ENCODE measurements at places on chromosomes 3 and 15.
A peak's percentile ranks its signal among the peaks of the same experiment; 100 is the strongest.

GRCh38 chr15:35305031-35305550 lies 220.0 kb upstream of the NANOGP8 start:
- no peak overlapping the region for H3K4me3 ChIP-seq

- peak within 1 kb of the TSS; percentile 23 for H3K27ac ChIP-seq
- no peaks in the 10 kb centered on the region for H3K27me3 ChIP-seq
- H3K4me1 ChIP-seq = peaks cover 5% of the 10 kb centered on the region
- H3K36me3 ChIP-seq = no peaks in the 10 kb centered on the region
- peak; percentile 94 for DNase-seq
- H3K4me3 ChIP-seq = peak within 1 kb of the TSS; percentile 77
These were observed at the start of gene CAND2 for GRCh38 chr3:12796171-12797123. CAND2 (plus strand) TSS chr3:12796680; CDS start chr3:12796721, 41 bp downstream.

DNA sequence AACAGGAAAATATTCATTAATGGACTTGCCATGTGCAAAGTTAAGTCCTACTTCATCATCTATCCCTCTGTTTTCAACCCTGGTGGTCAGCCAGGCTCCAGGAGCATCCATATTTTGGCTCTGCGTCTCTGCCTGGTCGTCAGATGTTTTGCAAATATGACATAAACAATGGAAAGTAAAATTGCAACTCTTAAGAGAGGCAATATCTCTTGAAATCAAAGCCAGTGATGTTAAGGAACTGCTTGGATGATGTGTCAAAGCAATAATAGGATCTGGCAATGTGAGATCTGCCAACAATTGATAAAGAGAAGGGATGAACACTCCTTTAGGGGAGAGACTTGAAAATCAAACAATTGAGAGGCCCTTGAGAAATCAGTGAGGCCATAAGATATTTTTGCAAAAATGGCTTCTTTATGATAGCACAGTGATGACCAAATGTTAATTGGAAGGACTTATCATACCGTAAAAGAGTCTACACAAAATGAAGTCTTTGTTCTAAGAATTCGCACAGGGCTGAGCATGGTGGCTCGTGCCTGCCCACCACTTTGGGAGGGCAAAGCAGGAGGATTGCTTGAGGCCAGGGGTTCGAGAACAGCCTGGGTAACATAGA lies 6.5 kb downstream of the ABHD6 start:
- no peaks in the 10 kb centered on the region for H3K4me1 ChIP-seq
- no peaks in the 10 kb centered on the region for H3K36me3 ChIP-seq
- DNase-seq = no peak
- H3K4me3 ChIP-seq = no peak overlapping the region
- no peaks in the 10 kb centered on the region for H3K27me3 ChIP-seq

DNA sequence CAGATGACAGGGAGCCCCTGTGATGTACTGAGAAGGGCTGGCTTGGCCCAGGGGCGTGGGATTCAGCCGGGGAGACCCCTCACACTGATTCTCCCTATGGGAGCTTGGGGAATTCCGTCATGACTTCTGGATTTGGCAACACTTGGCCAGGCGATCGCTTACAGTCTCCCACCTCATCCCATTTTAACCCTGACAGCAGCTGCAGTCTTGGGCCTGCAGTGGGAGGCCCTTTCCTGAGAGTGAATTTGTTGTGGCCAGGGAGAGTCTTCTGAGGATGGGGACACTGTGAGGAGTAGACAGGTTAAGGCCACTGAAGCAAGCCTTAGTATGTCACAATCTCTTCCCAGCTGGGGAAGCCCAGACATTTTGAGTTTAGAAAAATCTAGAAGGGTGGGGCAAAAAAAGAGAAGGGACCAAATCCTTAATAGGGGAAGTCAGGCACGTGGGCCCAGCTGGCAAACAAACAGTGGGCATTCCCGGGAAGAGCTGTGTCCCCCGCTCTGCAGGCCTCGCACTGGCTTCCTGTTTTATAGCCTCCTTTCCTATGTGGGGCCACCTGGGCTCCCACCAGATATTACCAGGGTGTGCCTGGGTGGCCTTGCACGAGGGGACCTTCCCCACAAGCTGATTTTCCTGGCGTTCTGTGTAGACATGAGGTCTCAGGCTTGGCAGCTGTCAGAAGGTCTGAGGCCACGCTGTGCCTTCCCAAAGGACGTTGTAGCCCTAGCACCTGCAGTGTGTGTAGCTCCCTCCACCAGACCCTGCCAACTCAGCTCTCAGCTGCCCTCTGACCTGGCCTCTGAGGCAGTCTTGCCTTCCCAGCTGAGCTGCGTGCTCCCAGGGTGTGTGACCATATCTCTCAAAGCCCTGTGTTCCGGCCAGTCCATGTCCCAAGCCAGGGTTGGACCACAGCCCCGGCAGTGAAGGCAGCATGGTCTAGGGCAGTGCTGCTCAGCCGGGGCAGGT lies 64.5 kb downstream of the FEM1B start:
- no peak for DNase-seq
- H3K27me3 ChIP-seq = no peaks in the 10 kb centered on the region
- H3K4me1 ChIP-seq = peaks cover 18% of the 10 kb centered on the region
- H3K27ac ChIP-seq = no peak overlapping the region
- H3K4me3 ChIP-seq = no peak overlapping the region

DNA sequence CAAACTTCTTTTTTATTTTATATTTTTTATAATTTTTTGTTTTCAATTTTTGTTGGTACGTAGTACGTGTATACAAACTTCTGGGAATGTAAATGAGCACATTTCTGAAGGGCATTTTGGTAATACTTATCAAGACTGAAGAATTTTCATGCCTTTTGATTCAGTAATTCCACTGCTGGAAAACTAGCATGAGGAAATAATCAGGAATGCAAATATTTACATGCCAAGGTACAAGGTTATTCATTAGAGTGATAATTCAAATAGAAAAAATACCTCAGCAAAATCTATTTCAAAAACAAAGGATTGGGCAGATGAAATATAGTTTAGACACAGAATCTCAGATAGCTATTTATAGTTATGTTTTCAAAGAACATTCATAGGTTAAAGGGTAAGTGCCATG lies 128.7 kb downstream of the DMXL2 start:
- no peak overlapping the region for H3K27ac ChIP-seq
- peaks cover 4% of the 10 kb centered on the region for H3K4me1 ChIP-seq
- no peak overlapping the region for H3K4me3 ChIP-seq
- H3K27me3 ChIP-seq = no peaks in the 10 kb centered on the region
- no peaks in the 10 kb centered on the region for H3K36me3 ChIP-seq

- peaks cover 2% of the 10 kb centered on the region for H3K27me3 ChIP-seq
- H3K4me3 ChIP-seq = no peak overlapping the region
- H3K27ac ChIP-seq = no peak overlapping the region
These were observed 32.4 kb upstream of the PIK3R4 start for GRCh38 chr3:130779031-130779430.

- no peaks in the 10 kb centered on the region for H3K27me3 ChIP-seq
- DNase-seq = no peak
- no peak overlapping the region for H3K4me3 ChIP-seq
- no peaks in the 10 kb centered on the region for H3K4me1 ChIP-seq
- H3K36me3 ChIP-seq = no peaks in the 10 kb centered on the region
- H3K27ac ChIP-seq = no peak overlapping the region
These were observed 392.1 kb downstream of the NLGN1 start for GRCh38 chr3:173789530-173790162.

DNA sequence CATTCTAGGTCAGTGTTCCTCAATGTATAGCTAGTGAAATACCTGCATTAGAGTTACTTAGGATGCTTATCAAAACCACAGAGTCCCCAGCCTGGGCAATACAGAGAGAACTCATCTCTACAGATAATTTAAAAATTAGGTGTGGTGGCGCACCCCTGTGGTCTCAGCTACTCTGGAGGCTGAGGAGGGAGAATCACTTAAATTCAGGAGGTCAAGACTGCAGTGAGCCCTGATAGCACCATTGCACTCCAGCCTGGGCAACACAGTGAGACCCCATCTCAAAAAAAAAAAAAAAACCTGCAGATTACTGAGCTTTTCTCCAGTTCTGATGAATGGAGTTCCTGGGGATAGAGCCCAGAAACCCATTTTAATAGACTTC lies 10.1 kb upstream of the MINDY2 start:
- DNase-seq = no peak
- no peaks in the 10 kb centered on the region for H3K4me1 ChIP-seq
- H3K27ac ChIP-seq = no peak overlapping the region

DNA sequence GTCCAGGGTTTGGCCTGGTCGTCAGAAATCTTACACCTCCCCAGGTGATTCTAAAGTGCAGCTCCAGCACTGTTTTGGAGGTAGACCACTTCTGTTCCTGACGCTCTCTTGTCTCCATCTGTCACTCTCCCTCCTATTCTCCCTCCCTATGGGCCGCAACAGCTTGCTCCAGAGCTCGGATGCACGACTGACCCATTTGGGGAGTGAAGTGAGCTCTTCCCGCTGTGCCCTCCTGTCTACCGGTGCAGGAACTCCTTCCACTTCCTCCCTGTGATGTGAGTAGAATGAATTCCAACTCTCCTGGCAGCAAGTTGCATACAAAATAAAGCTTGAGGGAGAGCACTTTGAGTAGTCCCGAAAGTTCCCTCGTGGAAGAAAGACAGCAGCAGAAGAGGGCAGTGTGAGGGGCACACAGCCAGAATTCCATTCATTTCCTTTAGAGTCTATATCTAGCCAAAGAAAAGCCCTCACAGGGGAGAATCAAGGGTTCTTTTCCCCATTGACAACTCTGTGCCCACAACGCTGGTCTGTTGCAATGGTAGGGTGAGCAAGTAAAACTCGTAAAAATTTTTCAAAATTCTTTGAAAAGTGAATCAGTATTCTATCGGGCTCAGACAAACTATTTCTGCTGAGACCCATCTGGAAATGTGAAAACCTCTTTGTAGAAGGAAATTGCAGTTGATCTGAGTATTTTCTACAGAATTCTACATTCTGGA lies 39.9 kb upstream of the BDH1 start:
- DNase-seq = peak; percentile 62
- peaks cover 8% of the 10 kb centered on the region for H3K4me1 ChIP-seq
- H3K27ac ChIP-seq = no peak overlapping the region
- H3K4me3 ChIP-seq = no peak overlapping the region

DNA sequence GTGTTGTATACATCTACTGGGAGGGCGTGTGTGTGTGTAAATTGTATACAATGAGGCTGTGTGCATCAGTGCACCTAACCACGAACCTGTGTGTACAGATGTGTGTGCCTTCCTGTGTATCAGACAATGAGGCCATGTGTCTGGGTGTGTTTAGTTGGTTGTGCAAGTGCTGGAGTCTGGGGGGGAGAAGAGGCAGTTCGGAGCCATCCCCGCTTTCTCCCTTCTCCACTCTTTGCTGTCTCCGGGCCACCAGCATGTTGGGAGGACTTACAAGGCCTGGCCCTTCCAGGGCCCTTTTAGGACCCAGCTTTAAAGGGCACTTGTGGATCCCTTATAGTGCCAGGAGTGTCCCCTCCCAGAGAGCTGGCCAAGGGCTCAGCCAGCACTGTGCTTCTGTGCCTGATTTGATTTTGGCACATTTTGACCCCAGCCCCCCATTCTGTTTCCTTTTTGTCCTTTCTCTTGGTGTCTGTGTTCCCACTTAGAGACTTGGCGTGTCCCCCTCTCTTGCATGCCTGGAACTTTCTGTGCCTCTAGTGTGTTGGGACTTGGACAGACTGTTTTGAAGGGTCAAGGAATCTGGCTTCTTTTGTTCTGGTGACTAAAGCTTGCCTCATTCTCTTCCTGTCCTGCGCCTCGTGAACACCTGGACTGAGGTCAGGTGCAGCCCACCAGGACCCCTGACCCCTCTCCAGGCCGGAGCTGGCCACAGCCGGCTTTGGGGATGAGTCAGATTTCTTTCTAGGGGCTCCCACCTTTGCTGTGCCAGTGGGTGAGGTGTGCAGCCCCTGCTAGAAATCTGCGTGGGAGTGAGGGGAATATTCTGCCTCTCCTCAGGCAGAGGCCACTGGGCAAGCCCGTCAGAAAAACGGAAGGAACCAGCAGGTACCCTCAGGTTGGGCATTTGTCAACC lies 1.5 kb downstream of the CTDSPL start:
- H3K27me3 ChIP-seq = no peaks in the 10 kb centered on the region
- no peaks in the 10 kb centered on the region for H3K36me3 ChIP-seq
- H3K4me3 ChIP-seq = peak overlapping the region; percentile 83
- H3K27ac ChIP-seq = peak overlapping the region; percentile 7

Measured in osteoblast (primary cell).